NCI-H524 (cell line): ENCODE measurements at places on chromosomes 7 and 10.

DNA sequence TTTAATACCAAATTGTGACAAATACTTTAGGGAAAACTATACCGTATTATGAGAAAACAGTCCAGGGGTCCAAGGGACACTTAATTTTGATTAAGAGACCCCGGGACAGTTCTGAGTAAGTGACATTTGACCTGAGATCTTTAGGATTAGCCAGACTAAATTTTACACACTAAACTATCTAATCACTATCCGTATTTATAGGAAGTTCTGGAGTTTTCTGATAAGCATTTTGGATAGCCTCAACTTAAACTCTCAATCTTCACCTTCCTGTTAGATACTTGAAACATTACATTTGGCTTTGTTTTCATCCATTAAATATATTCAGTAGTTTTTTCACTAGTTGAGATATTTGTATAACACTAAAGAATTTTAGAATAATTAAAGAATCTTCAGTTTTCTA, 5.4 kb downstream of the PIK3CG start:
- no peak for DNase-seq

DNA sequence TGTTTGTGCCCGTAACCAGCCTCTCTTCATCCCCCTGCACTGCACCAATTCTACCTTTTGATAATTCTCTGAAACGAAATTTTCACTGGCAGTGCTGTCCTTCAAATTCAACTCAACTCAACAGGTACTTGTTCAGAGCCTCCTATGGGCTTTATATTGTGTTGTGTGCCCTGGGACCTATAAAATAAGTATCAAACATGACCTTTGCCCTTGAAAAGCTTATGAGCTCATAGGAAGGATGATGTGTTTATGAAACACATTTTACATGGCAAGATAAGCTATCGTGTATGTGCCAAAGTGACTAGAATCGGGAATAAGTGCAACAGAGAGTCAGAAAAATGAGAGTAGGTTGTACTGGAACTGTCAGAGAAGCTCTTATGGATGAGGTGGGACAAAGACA, 923.5 kb downstream of the LRMDA start:
- no peak for DNase-seq

- DNase-seq, result no peak
These were observed 41.4 kb downstream of the AFAP1L2 start for GRCh38 chr10:114362826-114363355.

DNA sequence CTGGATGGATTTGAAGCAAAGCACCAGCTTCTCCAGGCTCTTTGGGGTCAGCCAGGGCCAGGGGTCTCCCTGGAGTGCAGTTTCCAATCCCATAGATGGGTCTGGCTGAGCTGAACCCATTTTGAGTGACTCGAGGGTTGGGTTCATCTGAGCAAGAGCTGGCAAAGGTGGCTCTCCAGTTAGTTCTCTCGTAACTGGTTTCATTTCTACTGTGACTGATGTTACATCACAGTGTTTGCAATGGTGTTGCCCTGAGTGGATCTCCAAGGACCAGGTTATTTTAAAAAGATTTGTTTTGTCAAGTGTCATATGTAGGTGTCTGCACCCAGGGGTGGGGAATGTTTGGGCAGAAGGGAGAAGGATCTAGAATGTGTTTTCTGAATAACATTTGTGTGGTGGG, 14.2 kb downstream of the LEP start:
- DNase-seq, result no peak

DNA sequence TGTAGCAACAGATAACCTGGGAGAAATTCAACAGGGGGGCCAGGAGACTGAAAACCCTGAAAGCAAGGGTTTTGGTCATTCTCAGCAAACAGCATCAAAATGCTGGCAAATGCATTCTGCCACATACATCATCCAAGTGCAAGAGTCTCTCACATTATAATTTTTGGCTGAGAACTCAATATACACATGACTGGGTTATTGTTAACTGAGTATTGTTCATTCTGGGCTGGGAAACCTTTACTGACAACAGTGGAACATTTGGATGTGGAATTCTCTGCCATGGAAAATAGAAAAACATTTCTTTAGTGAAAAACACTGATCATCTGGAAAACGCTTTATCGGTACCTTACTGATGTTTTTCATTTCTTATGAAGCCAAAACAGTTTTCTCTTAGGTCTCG, 73.1 kb upstream of the MET start:
- DNase-seq, result no peak

DNA sequence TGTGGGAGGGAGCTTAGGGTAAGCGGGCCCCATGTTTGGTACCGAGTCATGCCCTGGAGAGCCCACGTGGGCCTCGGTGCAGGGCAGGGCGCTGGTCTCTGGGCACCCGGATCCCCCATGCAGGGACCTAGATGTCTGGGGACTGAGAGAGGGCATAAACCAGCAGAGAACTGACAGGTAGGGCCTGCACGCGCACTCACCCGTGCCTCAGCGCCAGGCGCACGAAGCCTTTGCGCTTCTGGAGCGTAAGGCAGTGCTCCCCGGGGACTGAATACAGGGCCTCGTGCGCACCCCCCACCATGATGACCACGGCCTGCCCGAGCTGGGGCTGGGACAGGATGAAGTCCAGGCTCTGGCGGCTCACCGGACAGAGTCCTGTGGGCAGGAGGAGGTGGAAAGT, 2.8 kb downstream of the MOGAT3 start:
- no peak for DNase-seq
